ENCODE measurements at places on chromosomes 6 and 20.
A peak's percentile ranks its signal among the peaks of the same experiment; 100 is the strongest.

GRCh38 chr20:51488331-51488730, 54.2 kb downstream of the NFATC2 start:
- H3K4me1 ChIP-seq, result peaks cover 43% of the 10 kb centered on the region
- H3K27ac ChIP-seq, result no peak overlapping the region
- H3K27me3 ChIP-seq, result peaks cover 18% of the 10 kb centered on the region
- no peak overlapping the region for H3K4me3 ChIP-seq
- DNase-seq, result no peak

- no peak overlapping the region for H3K4me3 ChIP-seq
- peaks cover 3% of the 10 kb centered on the region for H3K27me3 ChIP-seq
- H3K27ac ChIP-seq, result no peak overlapping the region
- DNase-seq, result no peak
- peaks cover 66% of the 10 kb centered on the region for H3K4me1 ChIP-seq
Measured at GRCh38 chr6:3506751-3507383, 50.0 kb upstream of the SLC22A23 start.

DNA sequence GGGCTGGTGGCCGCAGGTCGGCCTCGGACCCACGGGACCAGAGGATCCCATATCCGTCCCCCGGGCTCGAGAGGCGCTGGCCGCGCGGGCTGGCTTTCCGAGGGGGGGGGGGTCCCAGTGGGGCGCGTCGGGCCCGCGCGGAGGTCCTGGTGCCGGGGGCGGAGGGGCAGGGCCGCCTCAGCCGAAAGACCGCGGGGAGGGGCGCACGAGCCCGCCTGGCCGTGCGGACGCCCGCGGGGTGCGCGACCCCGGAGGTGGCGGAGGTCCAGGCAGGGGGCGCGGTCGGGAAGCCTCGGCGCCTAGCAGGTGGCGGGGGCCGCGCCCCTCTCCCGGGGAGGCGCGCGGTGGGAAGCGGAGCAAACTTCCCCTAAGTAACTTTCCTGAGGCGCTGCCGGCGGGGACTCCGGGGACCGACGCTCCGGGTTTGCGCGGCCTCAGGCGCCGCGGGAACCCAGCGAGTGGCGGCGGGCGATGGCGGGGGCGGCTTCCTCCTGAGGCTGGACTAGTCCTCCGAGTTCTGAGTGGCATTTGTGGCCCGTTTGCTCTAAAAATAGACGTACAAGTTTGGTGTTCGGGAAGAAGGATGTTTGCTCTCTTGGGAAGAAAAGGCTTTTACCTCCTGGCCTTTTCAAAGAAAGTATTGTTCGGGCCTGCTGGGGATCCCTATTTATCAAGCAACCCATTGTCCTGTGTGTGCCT, 26.5 kb upstream of the BTBD3 start:
- H3K4me1 ChIP-seq, result peaks cover 50% of the 10 kb centered on the region
- peaks cover 23% of the 10 kb centered on the region for H3K36me3 ChIP-seq
- peak overlapping the region; percentile 98 for H3K27ac ChIP-seq
- peak overlapping the region; percentile 94 for H3K4me3 ChIP-seq

DNA sequence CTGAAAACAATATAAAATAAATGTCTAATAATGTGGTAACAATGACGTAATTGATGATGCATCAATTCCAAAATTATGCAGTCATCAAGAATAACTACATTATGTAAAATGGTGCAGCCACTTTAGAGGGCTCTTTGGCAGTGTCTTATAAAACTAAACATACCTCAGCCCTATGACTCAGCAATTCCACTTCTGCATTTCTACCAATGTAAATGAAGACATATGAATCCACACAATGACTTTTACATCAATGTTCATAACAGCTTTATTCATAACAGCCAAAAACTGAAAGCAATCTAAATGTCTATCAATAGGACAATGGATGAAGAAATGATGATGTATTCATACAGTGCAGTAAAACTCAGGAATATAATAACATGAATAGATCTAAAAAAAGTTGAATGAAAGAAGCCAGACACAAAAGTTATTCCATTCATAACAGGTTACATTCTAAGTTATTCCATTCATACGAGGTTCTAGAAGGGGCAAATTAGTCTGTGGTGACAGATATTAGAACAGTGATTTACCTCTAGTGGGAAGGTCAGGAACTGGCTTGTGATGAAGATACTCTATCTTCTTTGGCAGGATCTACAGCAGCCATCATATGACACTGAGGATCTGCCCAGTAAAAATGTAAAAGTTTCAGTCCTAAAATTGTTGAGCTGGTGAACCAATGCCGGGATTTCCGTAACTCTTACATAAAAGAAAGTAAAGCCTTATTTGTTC, 396.1 kb downstream of the PLCB1 start:
- H3K36me3 ChIP-seq, result no peaks in the 10 kb centered on the region
- no peaks in the 10 kb centered on the region for H3K27me3 ChIP-seq
- H3K4me3 ChIP-seq, result no peak overlapping the region
- no peak for DNase-seq
- no peaks in the 10 kb centered on the region for H3K4me1 ChIP-seq

- H3K4me1 ChIP-seq, result peaks cover 32% of the 10 kb centered on the region
- DNase-seq, result no peak
- peaks cover 3% of the 10 kb centered on the region for H3K27me3 ChIP-seq
- H3K4me3 ChIP-seq, result no peak overlapping the region
- H3K36me3 ChIP-seq, result no peaks in the 10 kb centered on the region
- peak overlapping the region; percentile 41 for H3K27ac ChIP-seq
Measured at GRCh38 chr20:50389438-50389807, 120.8 kb upstream of the PTPN1 start.

- peaks cover 7% of the 10 kb centered on the region for H3K27me3 ChIP-seq
- no peak overlapping the region for H3K4me3 ChIP-seq
- DNase-seq, result no peak
- H3K4me1 ChIP-seq, result peaks cover 4% of the 10 kb centered on the region
- no peak overlapping the region for H3K27ac ChIP-seq
Measured at GRCh38 chr6:84926189-84927155, 162.1 kb upstream of the TBX18 start.

DNA sequence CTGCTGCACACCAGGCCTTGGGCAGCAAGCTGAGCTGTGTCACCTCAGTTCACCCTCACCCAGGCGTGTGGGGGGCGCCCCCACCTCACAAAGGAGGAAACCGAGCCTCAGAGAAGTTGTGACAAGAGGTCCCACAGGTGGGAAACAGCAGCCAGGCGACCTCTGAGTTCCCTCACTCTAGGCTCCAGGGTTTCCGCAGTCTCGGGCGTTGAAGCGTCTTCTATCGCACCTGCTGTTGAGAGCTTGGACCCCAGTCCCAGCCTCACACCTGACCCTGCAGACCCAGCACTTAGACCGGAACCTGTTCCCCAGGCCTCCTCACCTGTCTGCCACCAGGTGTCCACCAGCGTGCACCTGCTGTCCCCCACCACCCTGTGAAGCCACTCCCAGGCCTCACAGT, 22.3 kb upstream of the APMAP start:
- no peaks in the 10 kb centered on the region for H3K4me1 ChIP-seq
- no peak for DNase-seq
- peaks cover 22% of the 10 kb centered on the region for H3K27me3 ChIP-seq
- no peak overlapping the region for H3K4me3 ChIP-seq

- H3K27me3 ChIP-seq, result peaks cover 7% of the 10 kb centered on the region
- H3K4me1 ChIP-seq, result peaks cover 44% of the 10 kb centered on the region
- no peaks in the 10 kb centered on the region for H3K36me3 ChIP-seq
- no peak for DNase-seq
Measured at GRCh38 chr20:53827292-53828087, 233.9 kb upstream of the ZNF217 start.

DNA sequence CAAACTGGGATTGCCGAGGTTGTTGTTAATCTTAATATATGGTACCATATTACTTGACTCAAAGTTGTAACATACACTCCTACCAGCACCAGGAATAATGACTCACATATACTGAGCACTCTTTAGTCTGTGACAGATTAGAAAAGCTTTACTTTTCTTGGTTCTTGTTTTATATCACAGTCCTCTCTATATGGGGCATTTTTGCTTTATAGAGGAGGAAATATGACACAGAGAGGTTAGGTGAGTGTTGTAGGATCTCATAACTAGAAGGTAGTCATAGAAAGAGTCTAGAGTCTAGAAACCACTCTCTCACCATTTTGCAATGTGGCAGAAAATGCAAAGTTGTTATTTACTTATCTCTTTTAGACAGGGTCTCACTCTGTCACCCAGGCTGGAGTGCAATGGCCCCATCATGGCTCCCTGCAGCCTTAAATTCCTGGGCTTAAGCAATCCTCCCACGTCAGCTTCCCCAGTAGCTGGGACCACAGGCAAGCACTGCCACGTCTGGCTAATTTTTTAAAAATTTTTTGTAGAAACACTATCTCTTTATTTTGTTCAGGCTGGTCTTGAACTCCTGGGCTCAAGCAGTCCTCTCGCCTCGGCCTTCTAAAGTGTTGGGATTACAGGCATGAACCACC, 13.4 kb downstream of the TRIM38 start:
- H3K36me3 ChIP-seq, result peaks cover 10% of the 10 kb centered on the region
- no peak for DNase-seq
- H3K27me3 ChIP-seq, result no peaks in the 10 kb centered on the region
- H3K27ac ChIP-seq, result peak overlapping the region; percentile 76
